CD4-positive, alpha-beta T cell (primary cell): ENCODE measurements at places on chromosomes 12 and 14.
A peak's percentile ranks its signal among the peaks of the same experiment; 100 is the strongest.

GRCh38 chr12:101670007-101670671 is 27.3 kb upstream of the CHPT1 start:
- DNase-seq, result no peak

DNA sequence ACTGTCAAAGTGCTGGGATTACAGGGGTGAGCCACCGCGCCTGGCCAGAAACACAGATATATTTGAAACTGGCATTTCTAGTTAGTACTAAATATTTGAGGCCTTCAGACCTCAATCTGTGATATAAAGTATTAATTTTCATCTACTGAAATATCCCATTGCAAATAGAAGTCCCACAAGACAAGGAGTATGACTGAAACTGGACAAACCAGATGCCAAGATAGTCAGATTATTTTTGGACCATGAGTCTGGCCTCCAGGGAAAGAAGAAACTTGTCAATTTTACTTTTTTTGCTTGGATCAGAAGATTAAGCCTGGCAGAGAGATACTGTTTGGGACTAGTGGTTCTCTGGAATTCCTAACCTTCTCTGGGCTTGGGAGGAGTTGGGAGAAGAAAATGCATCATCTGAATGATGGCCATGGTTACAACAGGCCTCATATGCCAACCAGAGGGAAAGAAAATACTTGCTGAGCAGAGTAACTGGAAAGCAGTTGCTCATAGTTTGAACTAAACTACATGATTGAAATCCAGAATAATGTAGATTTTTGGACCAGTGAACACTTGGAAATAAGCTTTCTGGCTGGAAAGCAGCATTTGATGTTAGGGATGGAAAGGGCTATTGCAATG is 2.9 kb upstream of the SMOC1 start:
- no peak for DNase-seq

- DNase-seq, result no peak
Observed at GRCh38 chr14:68964300-68965093, 14.6 kb downstream of the ACTN1 start.

DNA sequence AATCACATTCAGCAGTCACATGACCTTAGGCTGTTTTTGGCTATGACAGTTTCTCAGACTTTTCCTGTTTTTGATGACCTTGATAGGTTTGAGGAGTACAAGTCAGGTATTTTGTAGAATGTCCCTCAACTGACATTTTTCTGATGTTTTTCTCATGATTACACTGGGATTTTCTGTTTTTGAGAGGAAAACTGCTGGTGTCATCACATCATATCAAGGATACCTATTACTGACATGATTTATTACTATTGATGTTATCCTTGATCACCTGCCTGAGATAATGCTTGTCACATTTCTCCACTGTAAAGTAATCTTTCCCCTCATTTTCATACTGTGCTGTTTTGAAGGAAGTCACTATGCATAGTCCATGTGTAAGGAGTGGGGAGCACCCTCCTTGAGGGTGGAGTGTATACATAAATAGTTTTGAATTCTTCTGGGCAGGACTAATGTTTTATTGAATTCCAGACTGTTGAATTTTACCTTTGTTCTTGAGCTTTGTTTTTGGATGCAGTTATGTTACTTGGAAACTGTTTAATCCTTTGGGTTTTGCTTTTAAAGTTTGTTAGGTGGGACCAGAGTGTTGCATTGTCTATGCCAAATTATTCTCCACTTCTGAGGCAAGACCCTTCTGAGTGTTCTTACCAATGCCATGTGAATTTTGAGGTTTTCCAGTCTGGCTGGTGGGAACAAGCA is 444.5 kb upstream of the FAR2 start:
- no peak for DNase-seq

- DNase-seq, result no peak
Observed at GRCh38 chr12:124385219-124385969, 90.5 kb downstream of the RFLNA start.

DNA sequence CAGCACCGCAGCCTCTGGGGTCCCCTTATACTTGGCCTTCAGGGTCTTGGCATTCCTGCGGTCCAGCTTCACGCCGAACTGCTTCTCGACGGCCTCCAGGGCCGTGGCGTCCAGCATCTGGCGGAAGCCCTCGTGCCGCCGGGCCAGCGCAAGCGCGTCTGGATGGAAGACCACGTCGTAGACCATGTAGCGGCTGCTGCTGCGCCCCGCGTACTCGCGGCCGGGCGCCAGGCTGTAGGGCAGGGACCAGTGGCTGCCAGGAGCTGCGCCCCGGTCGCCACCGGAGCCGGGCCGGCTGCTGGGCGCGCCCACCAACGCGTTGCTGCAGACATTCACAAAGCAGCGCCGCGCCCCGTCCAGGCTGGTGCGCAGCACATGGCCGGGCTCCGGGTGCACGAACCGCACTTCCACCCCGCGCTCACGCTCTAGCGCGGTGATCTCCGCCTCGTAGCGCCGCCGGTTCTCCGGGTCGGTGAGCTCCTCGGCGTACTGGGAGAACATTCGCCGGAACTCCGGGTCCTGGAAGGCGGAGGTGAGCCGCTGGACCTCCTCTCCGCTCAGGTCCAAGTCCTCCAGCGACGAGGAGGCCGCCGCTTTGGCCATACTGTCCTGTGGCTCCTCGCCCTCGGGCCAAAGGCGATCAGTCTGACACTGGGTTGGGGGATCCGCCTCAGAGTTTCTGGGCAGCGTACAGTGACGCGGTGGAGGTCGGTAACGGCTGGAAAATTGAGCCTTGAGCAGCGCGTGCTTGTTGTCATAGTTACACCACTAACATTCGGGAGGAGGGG is at the start of gene DNAAF2:
Gene DNAAF2, minus strand, starts transcription at position 698 of the 788 bp plus-strand sequence. Its CDS starts 95 bp downstream, at position 603.
- DNase-seq, result peak; percentile 69
